Stimulated activated CD4-positive, alpha-beta T cell treated with anti-CD3 and anti-CD28 coated beads, Interleukin-4, amount 100 ng/mL, for 1 hour (primary cell): ENCODE measurements at places on chromosomes 11 and 22.

GRCh38 chr22:20264614-20265452, 3.3 kb downstream of the RTN4R start:
- no peak for DNase-seq

DNA sequence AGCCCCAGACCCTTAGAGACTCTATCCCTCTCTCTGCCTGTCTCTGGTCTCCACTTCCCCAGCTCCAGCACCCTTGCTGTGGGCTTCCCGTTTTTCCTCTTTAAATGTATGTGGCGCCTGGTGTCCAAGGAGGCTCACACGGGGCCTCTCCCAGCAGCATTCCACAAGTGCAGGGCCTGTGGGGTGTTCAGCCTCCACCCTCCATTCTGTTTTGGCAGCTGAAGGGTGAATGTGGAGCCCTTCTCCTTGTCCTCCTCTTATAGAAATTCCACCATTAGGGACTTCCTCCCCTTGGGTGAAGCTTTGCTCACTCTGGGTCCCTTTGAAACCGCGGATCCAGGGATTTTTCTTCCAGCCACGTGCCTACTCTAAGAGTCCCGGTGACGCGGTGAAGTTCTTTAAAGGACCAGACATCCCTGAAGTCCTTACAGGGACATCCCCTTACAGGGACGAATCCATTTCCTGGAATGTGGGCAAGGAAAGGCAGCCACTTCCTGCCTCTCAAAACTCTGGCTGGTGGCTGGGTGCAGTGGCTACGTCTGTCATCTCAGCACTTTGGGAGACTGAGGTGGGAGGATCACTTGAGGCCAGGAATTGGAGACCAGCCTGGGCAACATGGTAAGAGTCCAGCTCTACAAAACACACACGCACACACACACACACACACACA, 1.6 kb upstream of the TSPAN18 start:
- no peak for DNase-seq

DNA sequence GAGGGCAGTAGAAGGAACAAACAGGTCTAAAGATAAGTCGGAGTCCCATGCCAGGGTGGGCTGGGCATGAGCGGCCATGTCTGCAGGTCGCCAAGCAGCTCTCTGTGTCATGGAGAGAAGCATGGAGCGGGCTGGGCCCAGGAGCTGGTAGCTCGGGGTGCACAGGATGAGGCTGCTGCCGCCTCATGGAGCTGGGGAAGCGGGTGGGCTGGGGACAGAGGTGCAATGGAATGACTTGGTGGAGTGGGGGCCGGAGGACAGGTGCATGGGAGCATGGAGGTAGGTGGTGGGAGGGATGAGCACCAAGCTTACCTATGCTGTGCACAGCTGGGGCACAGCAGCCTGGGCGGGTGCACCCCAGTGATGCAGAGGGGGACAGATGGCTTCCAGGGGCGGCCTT, 3.6 kb downstream of the NRXN2 start:
- no peak for DNase-seq

GRCh38 chr11:71787098-71787823, 45.7 kb upstream of the DEFB108B start:
- peak; percentile 90 for DNase-seq

DNA sequence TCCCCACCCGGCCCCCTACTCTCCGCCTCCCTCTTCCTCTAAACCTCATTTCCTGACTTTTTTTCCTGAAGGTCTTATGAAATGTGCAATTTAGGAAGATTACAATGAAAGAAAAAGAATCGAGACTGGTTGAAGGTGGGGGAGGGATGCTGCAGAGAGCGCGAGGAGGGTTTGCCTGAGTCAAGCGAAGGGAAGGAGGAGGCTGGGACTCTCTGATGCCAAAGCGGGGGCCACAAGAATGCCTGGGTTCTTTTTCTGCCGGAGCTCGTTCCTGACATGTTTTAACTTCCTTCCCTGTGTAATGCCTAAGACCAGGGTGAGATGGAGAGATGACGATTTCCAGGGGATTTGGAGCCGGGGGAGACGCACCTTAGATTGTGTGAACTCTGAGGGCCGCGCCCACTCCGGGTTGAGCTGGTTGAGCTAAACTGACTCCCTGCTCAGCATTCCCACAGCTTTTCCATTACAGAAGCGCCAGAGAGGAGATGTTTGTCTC, 270.5 kb upstream of the SORL1-AS1 start:
- no peak for DNase-seq

DNA sequence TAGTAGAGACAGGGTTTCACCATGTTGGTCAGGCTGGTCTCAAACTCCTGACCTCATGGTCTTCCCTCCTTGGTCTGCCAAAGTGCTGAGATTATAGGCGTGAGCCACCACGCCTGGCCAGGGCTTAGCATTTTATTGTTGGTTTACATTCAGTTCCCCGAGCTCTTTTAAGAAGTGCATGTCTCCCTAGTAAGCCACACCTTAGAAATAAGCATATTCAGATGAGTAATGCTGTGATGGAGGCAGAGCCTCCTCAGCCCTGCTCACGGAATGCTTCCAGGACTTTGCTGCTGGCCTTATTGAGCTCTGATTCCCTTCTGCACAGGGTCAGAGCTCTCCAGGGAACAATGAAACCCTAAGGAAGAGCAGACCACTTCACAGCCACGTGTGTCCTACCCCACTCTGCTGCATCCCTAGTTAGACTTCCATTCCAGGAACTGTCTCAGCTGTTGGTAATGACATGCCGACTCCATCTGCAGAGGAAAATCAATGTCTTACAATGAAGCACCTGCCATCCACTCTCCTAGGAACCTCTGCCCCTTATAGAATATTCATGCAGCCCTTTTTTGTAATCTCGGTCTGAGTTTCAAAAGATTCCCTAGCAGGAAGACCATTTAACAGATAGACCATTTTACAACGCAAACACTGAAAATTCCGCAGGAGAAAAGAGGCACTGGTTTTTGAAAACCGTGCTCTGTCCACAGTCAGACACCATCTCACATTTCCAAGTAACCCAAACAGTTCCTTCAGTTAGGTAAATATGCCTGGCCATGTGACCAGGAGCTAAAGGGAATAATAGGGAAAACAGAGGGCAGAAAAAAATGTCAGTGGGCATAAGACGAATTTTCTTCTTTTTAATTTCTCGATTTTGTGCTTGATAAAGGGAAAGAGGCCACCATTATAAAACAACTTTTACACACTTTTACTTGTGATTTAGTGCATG, 1.7 kb upstream of the JAM3 start:
- DNase-seq, result no peak

DNA sequence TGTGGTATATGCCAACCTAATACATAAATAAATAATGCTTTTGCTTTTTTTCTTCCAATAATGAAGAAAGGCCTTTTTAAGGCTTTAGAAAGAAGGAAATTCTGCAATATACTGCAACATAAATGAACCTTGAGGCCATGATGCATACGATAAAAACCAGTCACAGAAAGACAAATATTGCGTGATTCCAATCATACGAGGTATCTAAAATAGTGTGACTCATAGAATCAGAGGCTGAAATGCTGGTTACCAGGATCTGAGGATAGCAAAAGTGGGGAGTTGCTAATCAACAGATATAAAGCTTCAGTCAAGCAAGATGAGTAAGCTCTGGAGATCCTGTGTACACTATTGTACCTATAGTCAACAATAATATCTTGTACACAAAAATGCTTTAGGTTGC, 24.2 kb downstream of the MS4A6A start:
- DNase-seq, result no peak
